Prostate gland (tissue), 2 donors: ENCODE measurements at places on chromosomes 3 and 15.

- no peak for DNase-seq
These were observed 85.0 kb upstream of the PLXNA1 start for GRCh38 chr3:126897943-126898342.

DNA sequence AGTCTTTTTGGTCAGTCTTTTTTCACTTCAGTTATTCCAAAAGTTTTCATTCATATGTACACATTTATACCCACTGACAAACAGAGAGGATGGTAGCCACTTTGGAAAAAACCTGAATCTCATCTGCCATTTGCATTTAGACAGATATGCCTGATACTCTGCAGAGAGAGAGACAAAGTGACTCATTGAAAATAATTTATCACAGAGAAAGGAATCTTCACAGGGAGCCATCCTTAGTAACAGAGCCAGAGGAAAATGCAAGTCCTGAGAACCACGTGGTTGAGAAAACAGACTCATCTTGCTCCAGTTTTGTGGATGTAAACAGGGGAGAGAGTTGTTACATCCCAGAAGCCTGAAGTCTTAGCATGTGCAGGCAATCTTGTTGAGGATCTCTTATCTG is 28.2 kb upstream of the PLAAT1 start:
- DNase-seq, result no peak

- DNase-seq, result no peak
These were observed 104.7 kb downstream of the OSBPL10 start for GRCh38 chr3:31876331-31876730.

- no peak for DNase-seq
These were observed 244.0 kb upstream of the TPM1 start for GRCh38 chr15:62798536-62798935.

DNA sequence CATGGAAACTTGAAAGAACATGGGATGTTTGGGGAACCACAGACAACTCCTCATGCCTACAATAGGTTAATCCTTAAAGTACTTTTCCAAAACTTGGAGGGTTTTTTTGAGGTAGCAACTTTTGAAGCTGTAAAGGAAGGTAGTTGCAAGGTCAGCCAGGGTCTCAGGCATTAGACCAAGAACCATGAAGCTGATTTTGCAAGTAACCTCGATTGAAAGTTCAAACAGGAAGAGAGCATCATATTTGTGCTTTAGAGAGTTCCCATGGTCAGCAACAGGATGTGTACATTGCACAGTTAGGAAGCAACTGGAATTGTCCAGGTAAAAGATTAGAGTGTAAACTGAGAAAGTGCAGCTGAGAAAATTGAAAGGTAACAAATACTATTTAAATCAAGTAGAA is 199.8 kb upstream of the NR2F2 start:
- DNase-seq, result no peak

GRCh38 chr15:48898032-48898431 is 20.1 kb downstream of the EID1 start:
- DNase-seq, result no peak

GRCh38 chr3:49134471-49135265 is 1.8 kb upstream of the LAMB2 start:
- no peak for DNase-seq

DNA sequence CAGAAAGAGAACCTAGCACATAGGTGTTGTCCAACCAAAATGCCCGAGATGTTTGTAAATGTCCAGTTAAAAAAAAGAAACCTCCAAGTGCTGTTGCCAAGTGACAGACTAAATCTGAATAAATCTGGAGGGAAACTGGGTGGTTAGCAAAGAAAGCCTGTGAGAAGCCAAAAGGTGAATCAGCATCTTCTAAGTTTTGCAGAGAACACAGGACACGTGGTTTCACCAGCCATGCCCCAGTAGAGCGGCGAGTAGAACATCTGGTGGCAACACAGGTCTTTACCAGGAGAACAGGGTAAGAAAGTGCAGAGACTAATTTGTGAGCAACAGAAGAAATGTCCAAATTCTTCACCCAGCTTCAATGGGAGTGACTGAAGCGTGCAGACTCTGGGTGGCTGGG is 986.0 kb downstream of the ROBO2 start:
- DNase-seq, result no peak

DNA sequence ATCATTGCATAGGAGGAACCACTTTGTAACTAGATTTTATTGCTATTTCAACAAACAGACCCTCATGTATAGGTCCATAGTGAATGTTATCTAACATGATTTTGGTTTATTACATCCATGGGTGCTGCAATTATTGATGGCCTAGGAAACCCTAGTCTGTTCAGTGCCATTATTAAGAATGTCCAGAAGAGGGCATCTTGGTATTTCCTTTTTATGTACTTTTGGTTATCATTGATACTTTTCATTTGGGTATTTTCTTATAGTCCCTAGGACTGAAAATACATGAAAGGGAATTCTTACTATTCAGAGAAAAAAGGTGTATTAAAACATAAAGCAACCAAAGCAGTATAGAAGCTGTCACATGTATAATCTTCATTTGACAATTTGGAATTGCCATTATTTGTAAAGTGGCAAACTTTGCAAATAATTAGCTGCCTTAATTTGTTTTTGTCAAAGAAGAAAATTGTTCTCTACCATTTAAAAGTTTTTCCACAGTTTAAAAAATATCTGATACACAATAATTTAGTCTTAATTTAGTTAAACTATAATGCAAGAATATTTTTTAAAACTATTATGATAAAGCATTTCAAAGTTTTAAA is 48.7 kb downstream of the CNOT10 start:
- no peak for DNase-seq

GRCh38 chr3:140424726-140425125 is 253.1 kb upstream of the TRIM42 start:
- DNase-seq, result no peak

DNA sequence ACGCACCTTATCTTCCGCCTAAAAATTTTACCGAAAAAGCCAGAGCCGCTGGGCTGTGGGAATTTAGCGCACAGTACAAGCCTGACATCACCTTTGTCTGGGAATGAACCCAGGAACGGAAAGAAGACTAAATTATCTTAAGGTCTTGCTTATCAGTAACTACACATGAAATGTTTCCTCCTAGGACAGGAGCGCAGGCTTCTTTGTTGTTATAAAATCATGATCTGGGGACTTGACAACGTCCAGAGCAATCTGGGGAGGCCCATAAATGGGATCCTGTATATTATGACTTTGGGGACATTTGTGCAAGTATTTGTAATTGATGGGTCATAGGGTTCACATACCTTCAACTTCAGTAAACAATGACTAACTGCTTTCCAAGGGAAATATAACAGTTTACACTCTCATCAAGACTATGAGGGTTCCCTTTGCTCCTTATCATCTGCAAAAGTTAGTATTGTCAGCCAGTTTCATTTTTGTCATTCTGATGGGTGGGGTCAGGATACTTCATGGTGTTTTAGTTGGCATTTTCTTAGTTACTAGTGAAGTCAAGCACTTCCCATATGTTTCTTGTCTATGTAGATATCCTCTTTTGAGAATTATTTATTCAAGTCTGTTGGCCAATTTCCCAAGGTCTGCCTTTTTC is 213.9 kb upstream of the PFN2 start:
- no peak for DNase-seq

DNA sequence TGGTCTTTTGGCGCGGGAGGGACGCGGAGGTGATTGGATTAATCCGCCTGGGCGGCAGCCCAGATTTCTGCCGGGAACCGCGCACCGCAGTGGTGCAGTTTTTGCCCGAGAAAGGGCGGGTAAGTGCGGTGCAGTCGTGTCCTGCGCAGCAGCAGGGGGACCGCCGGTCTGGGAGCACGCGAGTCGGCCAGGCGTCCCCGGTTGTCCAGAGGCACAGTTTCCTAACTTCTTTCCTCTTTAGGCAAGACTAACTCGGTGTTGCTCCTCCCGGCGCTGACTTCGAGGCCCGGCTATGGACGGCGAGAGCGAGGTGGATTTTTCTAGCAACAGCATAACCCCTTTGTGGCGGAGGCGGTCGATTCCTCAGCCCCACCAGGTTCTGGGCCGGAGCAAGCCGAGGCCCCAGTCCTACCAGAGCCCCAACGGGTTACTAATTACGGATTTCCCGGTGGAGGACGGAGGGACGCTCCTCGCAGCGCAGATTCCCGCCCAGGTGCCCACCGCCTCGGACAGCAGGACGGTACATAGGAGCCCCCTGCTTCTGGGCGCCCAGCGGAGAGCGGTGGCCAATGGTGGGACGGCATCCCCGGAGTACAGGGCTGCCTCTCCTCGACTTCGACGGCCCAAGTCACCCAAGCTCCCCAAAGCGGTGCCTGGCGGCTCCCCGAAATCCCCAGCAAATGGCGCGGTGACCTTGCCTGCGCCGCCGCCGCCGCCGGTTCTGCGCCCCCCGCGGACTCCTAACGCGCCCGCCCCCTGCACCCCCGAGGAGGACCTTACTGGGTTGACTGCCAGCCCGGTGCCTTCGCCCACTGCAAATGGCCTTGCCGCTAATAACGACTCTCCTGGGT is 736 bp downstream of the ARHGEF26 start:
- DNase-seq, result peak; percentile 22

GRCh38 chr3:62970648-62971047 is 95.4 kb upstream of the CADPS start:
- no peak for DNase-seq

DNA sequence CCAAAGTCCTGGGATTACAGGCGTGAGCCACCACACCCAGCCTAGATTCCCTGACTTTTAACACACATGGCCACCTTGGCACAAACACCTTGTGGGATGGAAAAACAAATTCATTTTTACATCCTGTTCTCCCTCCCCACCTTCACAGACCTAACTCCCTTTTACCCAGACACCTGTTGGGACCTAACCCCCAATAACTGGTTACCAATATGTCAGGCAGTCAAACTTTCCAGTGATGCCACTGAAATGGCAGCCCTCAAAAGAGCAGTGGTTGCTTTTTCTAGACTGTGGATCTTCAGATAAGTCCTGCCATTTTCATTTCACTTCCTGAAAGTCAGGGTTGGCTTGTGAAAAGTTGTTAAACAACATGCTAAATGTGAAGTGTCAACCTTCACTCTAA is 34.9 kb downstream of the SIN3A start:
- DNase-seq, result no peak

- DNase-seq, result no peak
These were observed 25.5 kb upstream of the PTPRG start for GRCh38 chr3:61535826-61536225.

DNA sequence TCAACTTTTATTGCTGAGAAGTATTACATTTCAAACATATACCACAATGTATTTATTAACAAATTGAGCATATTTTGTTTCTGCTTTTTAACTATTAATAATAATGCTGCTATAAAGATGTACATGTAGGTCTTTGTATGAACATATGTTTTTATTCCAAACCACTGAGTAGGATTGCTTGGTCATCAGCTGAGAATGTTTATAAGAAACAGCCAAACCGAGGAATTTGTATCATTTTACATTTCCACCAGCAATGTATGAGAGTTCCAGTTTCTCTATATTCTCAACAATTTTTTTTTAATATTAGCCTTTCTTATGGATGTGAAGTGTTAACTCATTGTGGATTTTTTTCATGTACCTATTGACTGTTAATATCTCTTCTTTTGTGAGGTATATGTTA is 119.5 kb upstream of the MDFIC2 start:
- DNase-seq, result no peak

DNA sequence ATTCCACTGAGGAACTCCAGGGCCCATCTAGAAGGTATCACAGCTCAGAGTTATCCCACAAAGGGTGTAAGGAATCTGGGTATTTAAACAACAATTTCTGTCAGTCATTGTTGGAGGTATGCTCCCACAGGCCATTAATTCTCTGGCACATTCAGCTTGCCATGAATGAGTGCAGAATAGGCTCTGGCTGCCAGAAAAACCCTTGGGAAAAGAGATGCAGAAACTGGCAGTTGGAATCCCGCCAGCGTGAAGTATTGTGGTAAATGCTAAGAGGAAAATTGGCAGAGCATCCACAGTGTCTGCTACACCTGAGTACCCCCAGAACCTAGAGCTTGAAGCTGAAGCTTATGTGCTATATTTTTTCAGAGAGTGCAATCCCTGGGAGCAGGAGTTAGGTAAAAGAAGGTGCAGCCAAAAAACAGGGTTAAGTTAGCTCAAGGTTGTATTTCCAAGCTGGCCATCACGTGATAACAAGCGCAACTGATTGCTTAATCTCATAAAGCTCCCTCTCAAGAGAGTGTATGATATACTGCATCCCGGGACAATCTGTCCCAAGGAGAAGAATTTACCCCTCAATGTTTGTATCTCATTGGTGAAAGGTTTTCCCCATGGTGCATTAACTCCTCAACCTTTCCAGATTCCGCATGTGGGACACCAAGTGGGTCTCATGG is 94.2 kb upstream of the ACP3 start:
- DNase-seq, result no peak

- no peak for DNase-seq
These were observed 43.6 kb upstream of the MGLL start for GRCh38 chr3:127865941-127866340.

DNA sequence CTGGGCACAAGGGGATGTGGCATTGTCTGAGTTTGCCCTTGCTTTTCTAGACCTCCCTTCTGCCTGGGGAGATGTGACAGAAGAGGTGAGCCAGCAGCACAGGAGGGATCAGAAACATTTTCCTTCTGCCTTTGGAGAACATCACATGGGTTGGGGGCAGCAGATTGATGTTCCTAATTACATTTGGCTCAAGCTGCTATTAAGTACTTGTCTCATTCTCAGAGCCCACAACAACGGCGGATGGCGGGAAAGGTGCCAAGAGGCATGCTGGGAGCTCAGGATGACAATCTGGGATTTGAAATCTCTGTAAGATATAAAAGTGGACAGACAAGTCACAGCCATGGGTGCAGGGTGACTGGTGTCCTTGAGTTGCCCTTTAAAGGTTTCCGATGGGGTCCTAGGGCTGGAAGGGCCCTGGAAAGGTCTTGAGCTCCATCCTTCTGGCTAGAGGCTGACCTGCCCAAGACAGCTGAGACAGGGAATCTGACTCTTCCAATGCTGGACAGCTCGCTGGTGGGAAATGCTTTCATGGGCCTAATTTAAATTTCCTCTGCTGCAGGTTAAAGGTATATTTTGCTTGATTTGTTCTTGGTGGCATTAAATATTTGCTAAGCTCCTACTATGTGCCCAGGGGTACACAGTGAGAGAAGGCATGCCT is 2.4 kb upstream of the CORO2B start:
- DNase-seq, result no peak

- DNase-seq, result no peak
These were observed 22.7 kb upstream of the KNG1 start for GRCh38 chr3:186694288-186695032.
